ENCODE measurements at places on chromosomes 4 and X.

- H3K4me1 ChIP-seq = peaks cover 10% of the 10 kb centered on the region
- H3K27me3 ChIP-seq = no peaks in the 10 kb centered on the region
- no peak overlapping the region for H3K27ac ChIP-seq
- no peak for DNase-seq
Measured at GRCh38 chr4:184860018-184860779, 34.4 kb upstream of the ACSL1 start.

DNA sequence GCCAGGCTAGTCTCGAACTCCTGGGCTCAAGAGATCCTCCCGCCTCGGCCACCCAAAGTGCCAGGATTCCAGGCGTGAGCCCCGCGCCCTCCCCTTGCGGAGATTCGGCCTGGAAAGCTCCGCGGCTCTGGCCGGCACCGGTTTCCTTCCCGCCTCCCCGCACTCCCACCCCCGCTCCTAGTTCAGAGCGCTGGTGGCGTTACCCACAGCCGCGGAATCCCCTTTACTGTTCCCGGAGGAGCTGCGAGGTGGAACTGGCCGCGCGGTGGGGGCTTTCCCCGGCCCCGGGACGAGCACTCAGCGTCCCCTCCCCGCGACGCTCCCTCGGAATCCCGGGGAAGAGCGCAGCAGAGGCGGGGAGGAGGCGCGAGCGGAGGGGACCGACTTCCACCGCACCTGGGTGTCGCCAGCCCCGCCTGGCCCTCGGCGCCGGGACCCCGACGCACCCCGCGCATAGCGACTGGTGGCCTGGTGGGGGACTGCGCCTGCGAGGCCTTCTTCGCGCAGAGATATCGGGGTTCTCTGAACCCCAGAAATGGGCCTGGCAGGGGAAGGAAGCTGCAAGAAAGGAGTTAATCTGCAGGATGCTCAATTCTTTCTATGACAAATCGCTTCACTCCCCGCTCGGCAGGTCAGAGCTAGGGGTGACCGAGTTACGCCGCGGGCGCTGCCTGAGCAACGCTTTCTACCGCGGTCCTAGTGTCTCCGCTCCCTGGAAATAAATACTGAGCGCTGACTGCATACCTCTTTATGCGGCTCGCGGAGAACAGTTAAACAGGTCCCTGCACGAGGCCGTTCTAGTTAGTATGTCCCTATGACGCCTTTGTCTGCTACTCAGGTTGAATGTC lies 14.6 kb upstream of the SLC25A4 start:
- H3K4me3 ChIP-seq = no peak overlapping the region
- no peaks in the 10 kb centered on the region for H3K27me3 ChIP-seq
- DNase-seq = no peak
- H3K4me1 ChIP-seq = no peaks in the 10 kb centered on the region
- no peak overlapping the region for H3K27ac ChIP-seq

- H3K36me3 ChIP-seq = no peaks in the 10 kb centered on the region
- DNase-seq = no peak
- no peak overlapping the region for H3K27ac ChIP-seq
- H3K27me3 ChIP-seq = no peaks in the 10 kb centered on the region
- H3K4me1 ChIP-seq = no peaks in the 10 kb centered on the region
Measured at GRCh38 chrX:48636776-48637175, 39.5 kb downstream of the WDR13 start.

- no peak overlapping the region for H3K4me3 ChIP-seq
- H3K27ac ChIP-seq = no peak overlapping the region
- H3K27me3 ChIP-seq = no peaks in the 10 kb centered on the region
- H3K4me1 ChIP-seq = no peaks in the 10 kb centered on the region
- H3K36me3 ChIP-seq = no peaks in the 10 kb centered on the region
- DNase-seq = no peak
Measured at GRCh38 chr4:185464183-185464582, 7.3 kb downstream of the CCDC110 start.

DNA sequence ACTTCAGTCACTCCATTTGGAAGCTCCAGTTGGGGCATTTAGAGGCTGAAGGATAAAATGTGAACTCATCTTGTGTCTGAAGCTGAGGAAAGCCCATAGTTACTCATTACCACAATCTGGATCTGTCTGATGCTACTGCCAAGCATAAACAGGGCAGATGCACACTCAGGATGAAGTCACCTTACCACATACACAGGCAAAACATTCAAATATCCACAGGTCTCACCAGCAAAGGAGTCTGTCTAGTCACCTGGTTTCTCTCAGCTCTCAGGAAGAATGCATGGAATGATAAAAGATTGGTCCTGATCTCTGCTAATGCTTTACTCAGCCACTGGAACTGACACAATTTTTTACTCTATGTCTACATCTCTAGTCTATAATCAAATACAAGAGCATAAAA lies 13.0 kb upstream of the ODAPH start:
- H3K4me3 ChIP-seq = no peak overlapping the region
- no peaks in the 10 kb centered on the region for H3K36me3 ChIP-seq
- H3K27ac ChIP-seq = no peak overlapping the region
- no peak for DNase-seq

GRCh38 chrX:28988246-28988645 lies 401.0 kb downstream of the IL1RAPL1 start:
- H3K4me1 ChIP-seq = no peaks in the 10 kb centered on the region
- no peak overlapping the region for H3K4me3 ChIP-seq
- no peaks in the 10 kb centered on the region for H3K27me3 ChIP-seq
- H3K27ac ChIP-seq = no peak overlapping the region

GRCh38 chr4:156945532-156945931 lies 26.1 kb downstream of the PDGFC start:
- no peaks in the 10 kb centered on the region for H3K36me3 ChIP-seq
- H3K4me3 ChIP-seq = no peak overlapping the region
- no peak for DNase-seq
- no peaks in the 10 kb centered on the region for H3K4me1 ChIP-seq
- H3K27ac ChIP-seq = no peak overlapping the region
